ENCODE measurements at places on chromosomes 11 and 22.

DNA sequence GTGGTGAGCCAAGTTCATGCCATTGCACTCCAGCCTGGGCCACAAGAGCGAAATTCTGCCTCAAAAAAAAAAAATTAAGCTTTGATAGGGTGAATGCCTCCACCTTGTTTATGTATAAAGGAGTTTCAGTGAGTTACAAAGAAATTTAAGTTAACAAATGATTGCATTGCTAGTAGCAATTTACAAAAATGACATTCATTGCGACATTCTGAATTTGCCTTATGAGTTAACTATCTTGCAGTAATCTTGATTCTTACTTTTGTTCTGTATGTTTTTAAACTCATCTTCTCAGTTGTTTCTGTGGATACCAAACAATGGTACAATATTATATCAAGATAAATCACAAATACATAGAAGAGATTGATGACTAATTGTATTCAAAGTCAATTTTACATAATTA lies 207.0 kb downstream of the DDX10 start:
- no peak for DNase-seq

DNA sequence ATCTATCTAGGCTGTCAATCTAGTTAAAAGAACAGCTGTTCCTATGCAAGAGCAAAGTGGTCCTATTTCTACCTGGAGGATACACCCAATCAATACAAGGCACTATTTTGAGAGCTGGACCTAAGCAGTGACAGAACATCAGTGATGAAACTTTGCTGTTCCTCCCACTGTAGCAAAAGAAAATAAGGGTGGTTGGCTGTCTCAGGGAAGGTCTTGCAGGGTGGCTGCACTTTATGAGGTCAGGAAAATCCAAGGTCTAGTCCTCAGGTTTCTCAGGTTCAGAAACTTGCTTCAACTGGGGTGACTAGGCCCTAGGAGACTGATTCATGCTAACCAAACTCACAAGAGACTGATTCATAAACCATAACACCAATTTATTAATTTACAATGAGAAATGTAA lies 11.6 kb downstream of the CPSF7 start:
- DNase-seq = no peak

DNA sequence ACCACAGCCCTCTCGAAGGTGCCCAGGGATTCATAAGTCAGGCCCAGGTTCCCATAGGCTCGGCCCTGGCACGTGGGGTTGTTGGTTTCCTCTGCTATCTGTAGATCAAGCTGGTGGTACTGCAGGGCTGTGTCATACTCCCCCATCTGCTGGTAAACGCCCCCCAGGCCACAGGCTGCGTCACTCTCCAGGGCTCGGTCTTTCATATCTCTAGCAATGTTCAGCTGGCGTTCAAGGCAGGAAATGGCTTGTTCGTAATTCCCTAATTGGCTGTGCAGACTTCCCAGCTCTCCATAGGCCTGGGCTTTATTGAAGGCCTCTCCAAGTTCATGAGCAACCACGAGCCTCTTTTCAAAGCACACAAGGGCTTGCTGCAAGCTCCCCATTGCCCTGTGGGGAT lies 186.4 kb upstream of the PITPNB start:
- DNase-seq = peak; percentile 55

GRCh38 chr11:34575261-34575660 lies 45.6 kb upstream of the EHF start:
- DNase-seq = no peak

- DNase-seq = no peak
These were observed 298.0 kb downstream of the TTC28 start for GRCh38 chr22:28381429-28382167.

DNA sequence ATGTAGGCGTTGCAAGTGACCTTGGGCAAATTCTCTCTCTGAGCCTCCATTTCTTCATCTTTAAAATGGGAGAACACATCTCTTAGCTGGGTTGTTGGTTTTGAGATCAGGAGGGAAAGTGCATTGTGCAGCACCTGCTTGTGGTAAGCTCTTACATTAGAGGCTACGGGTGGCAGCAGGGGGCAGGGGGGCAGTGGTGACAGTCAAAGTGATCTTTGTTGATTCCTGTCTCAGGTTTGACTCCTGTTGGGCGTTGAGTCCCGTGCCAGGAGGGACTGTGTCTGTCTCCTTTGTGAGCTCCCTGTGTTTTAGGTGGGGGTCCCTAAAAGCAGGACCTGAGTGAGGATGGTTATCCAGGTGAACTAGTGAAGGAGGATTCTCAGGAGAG lies 101.7 kb downstream of the TP53I11 start:
- DNase-seq = no peak

- DNase-seq = no peak
These were observed 27.4 kb upstream of the RDX start for GRCh38 chr11:110323786-110324185.

DNA sequence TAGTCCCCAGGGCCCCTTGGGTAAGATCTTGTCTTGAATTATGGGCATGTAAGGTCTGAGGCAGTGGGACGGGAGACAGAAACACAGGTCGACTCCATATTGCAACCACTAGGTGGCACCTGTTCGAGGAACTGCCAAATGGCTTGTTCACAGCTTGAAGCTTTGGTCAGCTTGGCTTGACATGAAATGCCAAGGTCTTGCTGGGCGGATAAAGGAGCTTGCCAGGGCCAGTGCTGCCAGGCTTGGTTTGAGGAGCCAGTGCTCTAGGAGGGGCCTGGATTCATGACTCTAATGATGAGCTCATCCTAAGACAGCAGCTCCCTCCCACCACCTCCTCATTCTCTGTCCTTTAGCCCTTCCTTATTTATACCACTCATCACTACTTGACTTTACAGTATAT lies 11.9 kb upstream of the NRIP3 start:
- peak; percentile 89 for DNase-seq

- no peak for DNase-seq
These were observed 615 bp downstream of the ANO5 start for GRCh38 chr11:22193348-22194051.

GRCh38 chr11:114322934-114323333 lies 26.7 kb downstream of the NNMT start:
- DNase-seq = no peak

DNA sequence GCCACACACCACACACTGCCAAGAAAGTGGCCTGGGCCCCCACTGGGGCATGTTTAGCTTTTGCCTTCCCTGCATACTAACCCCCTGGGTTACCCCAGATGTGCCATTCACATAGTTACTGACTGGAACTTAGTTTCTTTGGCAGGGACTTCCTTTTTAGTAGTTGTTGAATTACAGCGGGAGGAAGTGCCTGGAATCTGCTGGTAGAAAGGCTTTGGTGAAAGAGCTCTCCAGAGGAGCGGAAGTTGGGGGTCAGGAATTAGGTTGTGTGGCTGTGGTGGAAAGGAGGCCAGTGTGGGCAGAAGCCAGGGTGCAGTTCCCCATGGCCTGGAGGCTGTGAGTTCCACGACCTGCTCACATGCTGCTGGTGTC lies 69.0 kb downstream of the MED15 start:
- DNase-seq = no peak

- DNase-seq = no peak
These were observed 15.0 kb upstream of the RPS19BP1 start for GRCh38 chr22:39547587-39547947.

GRCh38 chr22:20312396-20313191 lies 7.3 kb downstream of the DGCR6L start:
- no peak for DNase-seq

DNA sequence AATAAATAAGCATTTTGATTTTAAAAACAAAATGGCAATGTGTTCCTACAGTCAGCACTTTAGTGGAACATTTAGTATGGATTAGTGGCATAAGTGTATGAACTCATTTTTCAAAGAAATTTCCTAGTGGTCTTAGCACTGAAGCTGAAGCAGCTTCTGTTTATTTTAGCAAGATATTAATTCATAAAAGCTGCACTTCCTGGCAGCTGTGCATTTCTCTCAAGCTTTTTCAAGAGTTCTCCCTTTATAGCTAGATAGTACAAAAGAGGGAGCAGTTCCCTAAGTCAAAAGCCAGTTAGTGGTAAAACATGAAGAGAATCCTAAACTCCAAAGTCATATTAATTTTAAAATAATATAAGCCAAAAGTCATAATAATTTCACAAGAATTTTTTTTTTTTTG lies 1036.0 kb upstream of the CCDC90B start:
- DNase-seq = no peak

DNA sequence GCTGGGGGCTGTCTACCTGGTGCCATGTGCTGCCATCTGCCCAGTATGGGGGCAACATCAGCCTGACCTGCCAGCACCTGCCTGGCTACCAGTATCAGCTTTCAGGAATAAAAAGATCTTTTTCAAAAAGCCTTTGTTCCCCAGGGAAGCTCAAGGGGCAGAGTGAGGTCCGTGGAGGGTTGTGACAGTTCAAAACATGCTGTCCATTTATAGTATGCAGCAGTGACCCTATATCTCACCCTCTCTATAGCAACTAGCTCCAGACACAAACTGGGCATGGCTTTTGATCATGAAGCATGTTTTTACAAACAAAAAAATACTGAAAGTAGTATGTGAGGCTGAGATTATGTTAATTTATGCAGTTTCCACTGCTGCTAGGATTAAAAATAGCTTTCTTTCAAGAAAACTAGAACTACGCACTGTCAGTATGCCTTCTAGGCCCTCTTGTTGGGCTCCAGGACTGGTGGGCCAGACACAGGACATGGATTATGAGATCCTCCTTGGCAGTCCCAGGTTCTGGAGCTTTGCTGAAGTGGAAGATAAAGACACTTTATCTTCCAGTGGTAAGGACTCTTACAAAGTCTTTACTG lies 23.4 kb downstream of the NAV2 start:
- no peak for DNase-seq

DNA sequence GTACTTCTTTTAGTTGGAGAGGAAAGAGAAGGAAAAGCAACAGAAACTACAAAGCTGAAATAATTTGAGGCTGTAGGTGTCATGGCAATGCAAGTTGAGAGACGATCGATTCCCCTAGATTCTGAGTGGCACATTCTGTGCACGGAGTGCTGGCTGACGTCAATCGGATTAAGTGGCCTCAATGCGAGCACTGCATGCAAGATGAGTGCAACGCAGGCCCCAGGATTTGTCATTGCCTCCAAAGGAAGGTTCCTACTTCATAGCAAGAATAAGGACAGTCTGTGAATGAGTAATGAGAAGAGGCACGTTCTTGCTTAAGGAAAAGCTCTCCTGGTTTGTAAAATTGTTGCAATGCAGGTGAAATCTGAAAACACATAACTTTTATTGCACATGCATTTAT lies 892.4 kb downstream of the KCNA4 start:
- DNase-seq = no peak

- DNase-seq = no peak
These were observed 87.1 kb upstream of the SHANK2 start for GRCh38 chr11:71339396-71339881.

- DNase-seq = no peak
These were observed 39.7 kb downstream of the ADAMTS15 start for GRCh38 chr11:130487924-130488815.

DNA sequence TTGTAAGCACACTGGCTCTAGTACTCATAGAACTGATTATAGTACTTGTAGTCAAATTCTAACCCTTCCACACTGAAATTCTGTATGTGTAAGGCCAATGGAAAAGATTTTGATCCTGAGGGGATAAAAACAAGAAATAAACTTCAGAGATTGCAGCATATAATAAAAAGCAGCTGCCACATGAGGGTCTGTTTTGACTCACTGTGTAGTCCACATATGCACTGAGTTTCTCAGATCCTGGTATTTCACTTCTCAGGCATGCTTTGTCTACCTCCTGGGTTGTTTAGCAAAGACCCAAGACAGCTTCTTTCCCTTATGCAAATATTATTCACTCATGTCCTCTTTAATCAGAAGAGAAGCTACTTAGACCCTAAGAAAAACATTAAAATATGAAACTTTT lies 71.1 kb upstream of the SLC5A12 start:
- DNase-seq = no peak

GRCh38 chr11:25163421-25163820 lies 666.6 kb downstream of the LUZP2 start:
- peak; percentile 16 for DNase-seq

GRCh38 chr11:50182486-50182885 lies 149.8 kb downstream of the OR4C45 start:
- no peak for DNase-seq

GRCh38 chr11:113634940-113635575 lies 71.0 kb downstream of the TMPRSS5 start:
- DNase-seq = no peak

GRCh38 chr22:45454275-45454674 lies 40.8 kb downstream of the RIBC2 start:
- DNase-seq = no peak

DNA sequence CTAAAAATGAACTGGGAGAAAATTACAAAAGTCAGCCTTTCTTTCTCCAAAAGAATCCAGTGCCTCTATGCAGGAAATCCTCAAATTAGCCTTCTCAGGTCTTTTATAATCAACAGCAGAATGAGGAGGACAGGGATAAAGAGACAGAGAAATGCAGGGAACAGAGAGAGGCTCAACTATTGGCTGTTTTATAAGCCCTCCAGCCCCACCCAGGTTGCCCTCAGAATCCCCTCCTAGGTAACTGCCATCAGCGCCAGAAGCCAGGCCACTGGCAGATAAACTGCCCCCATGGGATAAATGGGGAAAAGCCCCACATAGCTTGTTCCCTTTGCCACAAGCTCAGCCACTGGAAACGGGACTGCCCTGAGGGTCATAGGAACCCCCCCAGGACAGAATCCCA lies 10.9 kb upstream of the HMOX1 start:
- DNase-seq = no peak

GRCh38 chr22:17400305-17400704 lies 31.0 kb downstream of the CECR2 start:
- peak; percentile 13 for DNase-seq

GRCh38 chr22:42380769-42381551 lies 51.2 kb downstream of the NFAM1 start:
- DNase-seq = no peak

DNA sequence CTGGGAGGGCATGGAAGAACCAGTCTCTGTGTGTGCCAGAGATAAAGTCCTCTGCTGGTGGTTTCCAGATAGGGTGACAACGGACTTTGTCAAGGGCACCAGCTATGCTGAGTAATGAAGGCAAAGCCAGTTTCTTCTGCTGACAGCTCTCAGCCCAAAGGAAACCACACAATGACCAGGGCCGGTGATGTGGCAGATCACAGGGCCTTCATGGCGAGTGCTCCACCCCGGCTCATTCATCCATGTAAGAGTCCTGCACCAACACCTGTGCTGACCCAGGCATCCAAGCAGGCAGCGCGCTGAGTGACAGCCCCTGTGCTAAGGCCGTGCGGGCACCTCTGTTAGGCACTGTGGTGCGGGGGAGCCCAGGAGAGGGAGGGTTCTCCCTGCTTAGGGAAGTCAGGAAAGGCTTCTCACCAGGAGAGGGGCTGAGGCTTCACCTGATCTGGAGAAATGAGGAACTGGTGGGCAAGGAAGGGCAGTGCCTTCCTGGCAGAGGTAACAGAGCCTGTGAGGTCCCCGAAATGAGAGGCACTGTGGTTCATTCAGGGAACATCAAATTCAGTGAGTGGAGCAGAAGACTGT lies 33.8 kb downstream of the TP53I11 start:
- no peak for DNase-seq

GRCh38 chr11:62540804-62541701 lies 5.6 kb downstream of the AHNAK start:
- DNase-seq = no peak

Data from fibroblast of pulmonary artery (primary cell).